T follicular helper cell (primary cell): ENCODE measurements at places on chromosomes 1 and 21.

DNA sequence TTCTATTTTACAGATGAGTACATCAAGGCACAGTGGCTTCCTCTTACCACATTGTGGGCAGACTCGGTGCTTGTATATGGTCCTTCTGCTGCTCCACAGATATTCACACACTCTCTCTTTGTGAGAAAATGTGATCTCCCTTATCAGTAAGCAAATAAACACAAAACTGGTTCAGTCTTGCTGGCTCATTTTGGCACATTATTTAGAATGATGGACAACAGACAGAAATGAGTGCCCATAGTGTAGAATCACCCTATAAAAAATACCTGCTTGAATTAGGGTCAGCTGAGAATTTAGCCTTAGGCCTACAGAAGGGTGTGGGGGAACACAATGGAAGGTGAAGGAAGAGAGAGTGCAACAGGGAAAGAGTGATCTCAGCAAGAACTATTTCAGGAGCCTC is 423.1 kb downstream of the HLX start:
- no peak for DNase-seq

GRCh38 chr1:27380766-27381733 is 2.1 kb downstream of the CD164L2 start:
- no peak for DNase-seq

- no peak for DNase-seq
These were observed 10.7 kb downstream of the EPHA2 start for GRCh38 chr1:16145030-16145661.

DNA sequence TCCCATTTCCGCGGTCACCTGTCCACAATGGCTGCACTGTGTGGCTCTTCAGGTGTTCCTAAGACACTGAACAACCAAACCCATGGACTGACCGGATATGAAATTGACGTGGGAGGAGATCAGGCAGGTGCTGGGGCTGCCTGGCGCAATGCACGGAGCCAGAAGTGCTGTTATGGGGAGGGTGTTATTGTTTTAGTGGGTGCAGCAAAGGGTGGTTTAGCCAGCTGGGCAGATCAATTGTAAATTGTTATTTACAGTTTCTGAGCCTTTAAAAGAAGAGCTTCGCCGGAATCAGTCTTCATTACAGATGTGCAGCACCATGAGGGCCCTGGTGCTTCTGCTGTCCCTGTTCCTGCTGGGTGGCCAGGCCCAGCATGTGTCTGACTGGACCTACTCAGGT is at the start of gene CA6:
TSS of gene CA6 (plus strand) at position 301 of the 400 bp plus-strand sequence. CDS start at position 320, 19 bp downstream.
- DNase-seq: no peak

GRCh38 chr1:113531321-113531720 is 141.0 kb downstream of the MAGI3 start:
- DNase-seq: no peak

DNA sequence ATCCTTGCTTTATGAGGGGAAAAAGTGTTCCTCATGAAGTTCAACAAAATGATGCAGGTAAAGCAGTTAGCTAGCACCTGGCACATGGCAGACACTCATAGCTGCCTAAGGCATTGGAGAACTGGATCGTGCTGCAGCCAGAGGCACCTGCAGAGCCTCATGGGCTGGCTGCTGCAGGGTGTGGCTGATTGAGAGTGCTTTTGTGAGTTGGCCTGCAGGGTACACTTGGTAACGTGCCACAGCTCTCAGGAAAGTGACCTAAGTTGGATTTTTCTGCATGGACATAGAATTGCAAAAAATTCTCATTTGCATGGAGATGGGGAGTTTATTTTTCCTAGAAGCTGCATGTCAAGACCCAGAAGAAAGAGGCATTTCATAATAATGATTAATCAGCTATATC is 31.6 kb upstream of the IL20 start:
- no peak for DNase-seq
